Cerebellar nuclear complex (tissue), 1 donor: ENCODE measurements at places on chromosomes 3 and 15.

GRCh38 chr3:43399034-43399433 is 112.7 kb downstream of the SNRK start:
- DNase-seq = no peak

GRCh38 chr15:69074843-69075224 is 60.3 kb downstream of the NOX5 start:
- no peak for DNase-seq

- no peak for DNase-seq
These were observed 164.7 kb downstream of the CTNNB1 start for GRCh38 chr3:41363830-41364523.

DNA sequence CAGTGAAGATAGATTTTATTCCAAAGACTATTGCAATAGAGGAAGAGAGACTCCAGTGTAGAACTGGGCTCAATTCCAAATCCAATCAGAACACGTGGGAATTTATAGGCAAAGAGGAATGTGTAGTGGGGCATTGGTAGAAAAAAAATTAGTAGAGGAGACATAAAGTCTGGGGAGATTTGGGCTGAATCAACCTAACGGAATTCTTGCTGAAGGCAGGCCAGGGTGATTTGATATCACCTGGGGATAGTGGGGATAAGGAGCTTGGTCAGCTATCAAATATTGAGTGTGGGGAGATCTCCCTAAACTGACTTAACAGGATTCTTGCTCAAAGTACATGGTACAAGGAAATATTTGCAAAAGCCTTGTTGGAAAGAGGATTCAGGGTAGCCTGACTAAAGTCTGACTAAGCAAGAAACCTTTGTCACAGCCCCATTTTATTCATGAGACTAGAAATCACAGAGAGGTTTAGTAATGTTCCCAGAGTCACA is 29.6 kb downstream of the SST start:
- DNase-seq = no peak

- no peak for DNase-seq
These were observed 262.9 kb downstream of the ZMAT3 start for GRCh38 chr3:178808748-178809147.

- DNase-seq = no peak
These were observed 9.5 kb upstream of the NR2F2 start for GRCh38 chr15:96320703-96321638.

GRCh38 chr3:155079468-155079745 is 712 bp upstream of the MME start:
- no peak for DNase-seq

DNA sequence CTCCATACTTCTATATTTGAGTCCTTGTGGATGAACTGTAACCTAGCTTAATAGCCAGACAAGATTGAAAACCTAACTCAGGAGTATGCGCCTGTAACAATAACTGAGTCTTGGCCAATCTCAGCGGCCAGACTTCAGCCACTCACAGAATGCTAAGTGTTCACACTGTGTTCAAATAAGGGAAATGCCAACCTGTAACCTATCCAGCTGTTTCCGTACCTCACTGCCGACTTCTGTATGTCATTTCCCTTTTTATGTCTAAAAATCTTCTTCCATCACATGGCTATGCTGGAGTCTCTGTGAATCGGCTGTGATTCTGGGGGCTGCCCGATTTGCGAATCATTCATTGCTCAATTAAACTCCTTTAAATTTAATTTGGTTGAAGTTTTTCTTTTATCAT is 169.2 kb downstream of the NFKBIZ start:
- DNase-seq = no peak

GRCh38 chr15:101043011-101043410 is 123.9 kb downstream of the LRRK1 start:
- DNase-seq = no peak

DNA sequence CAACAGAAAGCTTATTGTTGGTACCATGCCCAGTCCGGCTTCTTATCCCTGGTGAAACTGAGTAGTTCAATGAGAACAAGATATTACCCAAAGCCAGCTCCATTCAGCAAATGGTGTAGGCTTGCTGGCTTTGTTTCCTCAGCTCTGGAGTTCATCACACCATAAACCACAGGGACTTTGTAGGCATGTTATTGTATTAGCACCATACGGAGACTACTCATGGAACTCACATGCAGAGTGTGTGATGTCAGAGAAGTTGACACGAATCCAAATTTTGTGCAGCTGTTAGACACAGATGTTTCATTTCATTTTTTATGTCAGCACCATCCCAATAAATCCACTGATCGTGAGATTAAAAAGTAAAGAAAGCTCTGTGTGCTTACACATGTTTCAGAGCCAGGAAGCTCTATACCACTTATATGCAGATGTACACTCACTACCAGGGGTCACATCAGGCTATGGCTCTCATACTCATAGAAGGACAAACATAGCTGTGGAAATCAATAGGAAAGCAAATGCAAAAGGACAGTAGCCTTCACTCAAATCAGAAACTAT is 63.4 kb upstream of the LEKR1 start:
- no peak for DNase-seq

- no peak for DNase-seq
These were observed 32.0 kb downstream of the TM4SF4 start for GRCh38 chr3:149506540-149506939.

GRCh38 chr3:85254738-85255137 is 295.9 kb downstream of the CADM2 start:
- no peak for DNase-seq

GRCh38 chr3:123405021-123405420 is 43.9 kb downstream of the ADCY5 start:
- DNase-seq = peak; percentile 9

- DNase-seq = peak; percentile 2
These were observed 815 bp downstream of the ULK4 start for GRCh38 chr3:41960826-41961750.

GRCh38 chr3:140791368-140791767 is 113.5 kb downstream of the TRIM42 start:
- DNase-seq = no peak
